Stimulated activated CD4-positive, alpha-beta T cell treated with anti-CD3 and anti-CD28 coated beads, Interleukin-1b, Interleukin-23, amount 100 ng/mL, for 24 hours (primary cell): ENCODE measurements at places on chromosomes 13 and 19.

DNA sequence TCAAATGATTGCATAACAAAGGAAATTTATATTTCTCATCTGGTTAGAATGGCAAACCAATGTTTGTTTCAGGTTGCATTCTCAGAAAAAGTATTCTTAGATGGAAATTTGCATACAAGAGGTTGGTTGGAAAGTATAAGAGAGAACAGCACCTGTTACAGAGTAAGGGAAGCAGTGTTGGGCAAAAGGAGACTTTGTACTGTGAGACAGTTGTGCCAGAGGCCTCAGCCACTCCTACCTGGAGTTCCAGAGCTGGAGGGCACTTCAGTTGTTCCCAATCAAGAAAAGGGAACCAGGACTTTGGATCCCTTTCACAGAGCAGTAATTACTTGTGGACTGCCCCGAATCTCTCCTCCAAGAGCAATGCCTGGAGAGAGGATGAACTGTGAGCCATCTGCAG lies 81.8 kb downstream of the SPRY2 start:
- no peak for DNase-seq

DNA sequence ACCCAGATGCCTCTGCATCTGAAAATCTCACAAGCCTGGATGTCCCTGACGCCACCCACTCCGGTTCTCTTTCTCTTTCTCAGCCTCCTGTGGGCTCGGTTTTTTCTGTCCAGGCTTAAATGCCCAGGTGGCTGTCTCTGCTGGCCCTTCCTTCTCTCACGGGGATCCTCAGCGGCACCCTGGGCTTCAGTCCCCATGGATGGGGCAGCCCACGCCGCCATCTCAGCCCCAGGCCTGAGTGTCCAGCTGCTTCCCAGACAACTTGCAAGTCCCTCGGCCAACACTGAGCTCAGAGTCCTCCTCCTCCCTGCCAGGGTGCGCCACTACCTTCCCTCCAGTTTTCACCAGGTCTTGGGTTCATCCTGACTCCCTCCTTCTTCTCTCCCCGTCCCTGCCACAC lies 6.4 kb downstream of the FBN3 start:
- DNase-seq = no peak

DNA sequence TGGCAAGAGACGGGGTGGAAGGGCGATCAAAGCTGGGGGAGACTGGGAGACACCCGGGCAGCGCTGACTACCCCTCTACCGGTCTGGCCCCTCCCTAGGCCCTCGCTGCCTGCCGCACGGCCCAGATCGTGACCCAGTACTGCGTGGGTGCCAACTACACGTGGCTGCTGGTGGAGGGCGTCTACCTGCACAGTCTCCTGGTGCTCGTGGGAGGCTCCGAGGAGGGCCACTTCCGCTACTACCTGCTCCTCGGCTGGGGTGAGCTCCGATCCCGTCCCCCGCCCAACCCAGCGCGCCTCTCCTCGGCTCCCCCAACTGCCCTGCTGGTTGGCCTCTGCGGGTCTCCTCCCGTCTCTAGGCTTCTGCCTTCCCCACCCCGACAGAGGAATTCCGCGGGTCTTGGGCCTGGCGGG lies 8.8 kb downstream of the GIPR start:
- no peak for DNase-seq

DNA sequence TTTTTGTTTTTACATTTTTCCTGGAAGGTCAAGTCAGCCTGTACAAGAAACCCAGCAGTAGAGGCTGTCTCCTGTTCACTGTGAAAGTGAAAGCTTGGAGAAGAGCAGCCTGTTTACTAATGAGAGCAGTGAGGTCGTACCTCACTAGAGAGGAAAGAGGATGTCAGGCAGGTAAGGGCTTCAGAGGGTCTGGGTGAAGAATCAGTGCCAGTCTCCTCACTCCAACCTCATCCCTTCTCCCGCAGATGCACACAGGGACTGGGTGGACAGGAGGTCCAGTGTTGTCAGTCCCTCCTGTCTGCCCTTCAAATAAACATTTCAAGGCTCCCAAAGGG lies 462.5 kb downstream of the KLF5 start:
- no peak for DNase-seq
